NCI-H1048 (cell line): ENCODE measurements at places on chromosomes 12 and 14.

DNA sequence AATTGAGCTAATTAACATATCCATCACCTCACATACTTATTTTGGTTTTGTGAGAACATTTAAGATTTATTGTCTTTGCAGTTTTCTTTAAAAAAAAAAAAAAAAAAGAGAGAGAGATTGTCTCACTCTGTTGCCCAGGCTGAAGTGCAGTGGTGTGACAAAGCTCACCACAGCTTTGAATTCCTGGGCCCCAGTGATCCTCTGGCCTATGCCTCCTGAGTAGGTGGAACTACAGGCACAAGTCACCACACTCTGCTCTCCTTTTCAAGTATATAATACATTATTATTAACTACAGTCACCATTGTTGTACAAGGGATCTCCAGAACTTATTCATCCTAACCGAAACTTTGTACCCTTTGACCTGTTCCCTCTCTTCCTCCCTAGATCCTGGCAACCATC lies 64.0 kb downstream of the NUMB start:
- no peak for DNase-seq

DNA sequence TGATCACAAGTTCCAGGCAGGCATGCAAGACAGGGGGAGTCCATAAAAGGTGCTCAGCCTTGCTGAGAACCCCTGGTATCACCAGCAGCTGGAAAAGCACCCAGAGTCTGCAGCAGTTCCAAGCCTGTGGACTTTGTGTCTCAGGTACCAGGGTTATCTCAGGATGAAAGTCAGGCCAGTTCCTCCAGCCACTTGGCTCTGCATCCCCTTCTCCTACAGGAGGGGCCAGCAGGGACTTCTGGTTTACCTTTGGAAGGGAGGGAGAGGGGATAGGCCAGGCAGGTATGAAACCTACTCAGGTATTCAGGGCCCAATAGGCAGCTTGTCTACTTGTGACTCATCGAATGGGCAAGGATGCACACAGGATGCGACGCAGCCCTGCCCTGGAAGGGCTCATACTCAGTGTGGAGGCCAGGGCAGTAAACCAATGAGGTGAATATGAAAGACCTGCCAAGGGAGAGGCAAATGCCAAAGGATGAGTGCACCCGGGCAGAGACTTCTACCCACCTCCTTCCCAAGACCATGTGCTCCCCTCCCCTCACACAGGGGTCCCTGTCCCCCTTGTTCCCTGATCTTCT lies 148.2 kb downstream of the SLC38A6 start:
- DNase-seq, result no peak

DNA sequence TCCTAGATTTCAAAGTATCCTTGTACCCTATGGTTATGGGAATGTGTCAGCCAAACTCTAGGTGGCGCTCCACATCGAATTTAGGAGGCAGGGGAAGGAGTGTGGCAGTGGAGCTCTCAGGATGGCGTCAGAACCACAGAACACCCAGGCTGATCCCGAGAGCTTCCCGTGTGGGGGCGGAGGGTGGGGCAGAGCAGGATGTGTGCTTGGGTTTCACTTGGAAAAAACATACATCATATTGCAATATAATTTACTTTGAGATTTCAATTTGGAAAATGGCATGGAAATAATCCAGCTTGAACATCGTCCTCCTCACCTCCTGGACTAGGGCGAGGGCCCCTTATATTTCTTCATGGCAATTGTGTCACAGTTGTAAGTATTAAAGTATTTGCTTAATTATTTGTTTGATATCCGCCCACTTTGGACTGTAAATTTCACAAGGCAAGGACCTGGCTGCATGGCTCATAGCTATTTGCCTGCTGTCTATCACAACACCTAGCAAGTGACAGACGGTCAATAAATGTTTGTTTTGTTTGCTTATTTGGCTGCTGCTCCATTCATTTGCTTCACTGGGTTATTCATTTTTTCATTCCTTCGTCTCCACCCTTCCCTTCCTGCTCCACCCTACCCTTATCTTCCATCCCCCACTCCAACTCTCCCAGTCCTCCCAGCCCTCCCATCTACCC lies 221.5 kb upstream of the HMGA2 start:
- DNase-seq, result peak; percentile 29

DNA sequence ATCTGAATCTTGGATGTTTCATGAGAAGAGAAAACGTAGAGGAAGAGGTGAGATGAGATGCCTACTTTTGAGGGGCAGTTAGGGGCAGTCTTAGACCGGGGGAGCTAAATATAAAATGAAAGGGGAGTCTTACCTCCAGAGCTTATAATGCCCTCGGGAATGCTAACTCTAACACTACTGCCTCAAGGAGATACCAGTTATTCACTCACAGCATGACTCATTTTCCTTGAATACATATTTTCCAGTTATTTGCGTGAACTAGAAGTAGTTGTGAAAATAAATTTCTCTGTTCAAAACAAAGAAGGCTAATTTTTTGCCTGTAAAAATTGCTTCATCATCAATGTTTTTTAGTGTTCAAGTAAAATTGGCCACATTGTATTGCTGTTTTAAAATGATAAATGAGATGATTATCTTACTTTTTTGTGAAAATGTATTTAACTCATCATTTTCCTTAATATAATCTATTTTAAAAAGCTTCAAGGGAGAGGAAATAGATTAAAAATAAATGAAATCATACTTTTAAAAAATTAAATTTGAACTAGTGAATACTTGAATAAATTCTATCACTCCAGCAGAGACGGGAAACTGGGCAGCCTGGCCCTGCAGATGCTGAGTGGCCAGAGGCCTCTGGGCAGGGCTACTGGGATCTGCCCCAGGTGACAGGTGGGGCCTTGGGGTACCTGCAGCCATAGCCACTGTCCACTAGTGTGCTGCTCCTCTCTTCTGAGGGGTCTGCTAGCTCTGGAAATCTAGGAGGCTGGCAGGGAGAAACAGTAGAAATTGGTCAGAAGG lies 339.3 kb downstream of the EGLN3 start:
- DNase-seq, result no peak

GRCh38 chr12:103313894-103314293 lies 181.9 kb downstream of the C12orf42 start:
- no peak for DNase-seq

DNA sequence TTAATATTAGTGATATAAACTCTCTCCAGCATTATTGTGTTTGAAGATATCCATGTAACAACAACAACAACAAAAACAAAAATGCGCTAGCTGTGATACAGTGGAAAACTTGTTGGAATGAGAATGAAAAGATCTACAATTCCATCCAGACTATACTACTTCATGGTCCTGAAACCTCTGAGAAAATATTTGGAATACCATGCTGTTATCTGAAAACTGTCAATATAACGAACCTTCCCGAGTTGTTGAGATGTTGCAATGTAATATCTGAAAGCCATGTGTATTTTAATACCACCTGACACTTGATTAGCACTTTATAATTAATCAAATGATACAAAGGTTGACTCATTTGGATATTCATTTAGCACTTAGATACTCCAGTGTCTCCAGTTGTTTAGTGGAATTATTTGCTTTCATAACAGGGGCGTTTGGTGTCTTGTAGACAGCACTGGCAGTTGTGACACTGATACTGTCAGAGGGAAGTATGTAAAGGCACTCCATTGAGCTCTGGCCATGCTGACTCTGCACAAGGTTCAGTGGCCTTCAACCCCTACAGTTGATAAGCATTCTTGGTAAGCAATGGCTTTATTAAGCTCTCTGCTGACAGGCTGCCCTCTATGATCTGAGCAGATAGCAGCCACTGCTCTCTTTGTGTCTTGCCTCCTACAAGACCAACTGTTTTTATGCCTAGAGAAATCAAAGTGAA lies 447.1 kb upstream of the SEL1L start:
- DNase-seq, result no peak

- DNase-seq, result no peak
These were observed 154.3 kb upstream of the NPAS3 start for GRCh38 chr14:32784405-32784804.

DNA sequence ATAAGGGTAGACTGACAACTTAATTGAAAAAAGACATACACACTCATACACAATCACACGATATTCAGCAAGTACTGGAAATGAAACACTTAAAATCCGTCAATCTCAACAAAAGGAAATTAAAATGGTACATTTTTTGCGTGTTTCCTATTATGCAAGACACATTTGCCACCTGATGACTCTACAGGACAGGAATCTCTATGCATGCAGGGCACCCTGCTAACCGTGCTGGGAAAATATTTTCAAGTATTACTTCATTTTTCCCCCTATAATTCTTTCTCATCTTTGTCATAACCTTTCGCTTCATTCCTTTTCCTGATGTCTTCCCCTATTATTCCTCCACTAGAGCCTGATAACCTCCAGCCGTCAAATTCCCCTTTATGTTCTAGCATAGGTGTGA lies 150.2 kb downstream of the TMEM132D start:
- no peak for DNase-seq

DNA sequence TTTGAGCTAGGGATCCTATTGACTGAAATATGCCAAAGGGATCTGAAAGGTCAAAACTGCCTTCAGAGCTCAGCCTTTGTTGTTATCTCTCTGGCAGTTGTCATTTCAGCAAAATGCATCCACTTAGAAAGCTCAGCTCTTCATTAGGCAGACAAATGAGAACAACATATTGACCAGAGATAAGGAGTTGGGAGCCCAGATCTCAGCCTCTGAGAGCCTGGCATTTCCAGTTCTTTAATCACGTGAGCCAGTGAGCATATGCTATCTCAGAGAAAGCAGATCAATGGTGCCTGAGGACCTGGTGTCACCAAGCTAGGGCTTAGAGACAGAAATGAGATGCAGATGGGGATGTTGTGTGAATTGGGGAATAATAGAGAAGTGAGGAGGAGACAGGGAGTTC lies 101.1 kb downstream of the DAD1 start:
- no peak for DNase-seq

DNA sequence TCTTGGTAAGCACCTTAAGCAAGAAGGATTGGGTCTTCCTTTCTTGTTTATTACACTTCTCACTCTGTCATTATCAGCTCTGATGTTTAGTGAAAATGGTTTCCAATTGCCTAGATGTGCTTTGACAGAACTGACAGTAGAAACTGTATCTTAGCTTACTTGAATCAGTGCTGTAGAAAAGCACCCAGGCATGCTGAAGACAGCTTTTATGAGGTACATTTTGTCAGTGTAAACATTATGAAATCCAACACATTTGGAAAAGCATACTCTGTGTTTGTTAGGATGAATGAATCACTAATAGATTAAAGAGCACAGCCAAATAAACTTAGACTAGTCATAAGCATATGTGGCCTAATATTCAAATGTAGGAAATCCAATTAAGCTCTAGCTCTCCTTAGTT lies 290.2 kb upstream of the NPAS3 start:
- DNase-seq, result no peak

DNA sequence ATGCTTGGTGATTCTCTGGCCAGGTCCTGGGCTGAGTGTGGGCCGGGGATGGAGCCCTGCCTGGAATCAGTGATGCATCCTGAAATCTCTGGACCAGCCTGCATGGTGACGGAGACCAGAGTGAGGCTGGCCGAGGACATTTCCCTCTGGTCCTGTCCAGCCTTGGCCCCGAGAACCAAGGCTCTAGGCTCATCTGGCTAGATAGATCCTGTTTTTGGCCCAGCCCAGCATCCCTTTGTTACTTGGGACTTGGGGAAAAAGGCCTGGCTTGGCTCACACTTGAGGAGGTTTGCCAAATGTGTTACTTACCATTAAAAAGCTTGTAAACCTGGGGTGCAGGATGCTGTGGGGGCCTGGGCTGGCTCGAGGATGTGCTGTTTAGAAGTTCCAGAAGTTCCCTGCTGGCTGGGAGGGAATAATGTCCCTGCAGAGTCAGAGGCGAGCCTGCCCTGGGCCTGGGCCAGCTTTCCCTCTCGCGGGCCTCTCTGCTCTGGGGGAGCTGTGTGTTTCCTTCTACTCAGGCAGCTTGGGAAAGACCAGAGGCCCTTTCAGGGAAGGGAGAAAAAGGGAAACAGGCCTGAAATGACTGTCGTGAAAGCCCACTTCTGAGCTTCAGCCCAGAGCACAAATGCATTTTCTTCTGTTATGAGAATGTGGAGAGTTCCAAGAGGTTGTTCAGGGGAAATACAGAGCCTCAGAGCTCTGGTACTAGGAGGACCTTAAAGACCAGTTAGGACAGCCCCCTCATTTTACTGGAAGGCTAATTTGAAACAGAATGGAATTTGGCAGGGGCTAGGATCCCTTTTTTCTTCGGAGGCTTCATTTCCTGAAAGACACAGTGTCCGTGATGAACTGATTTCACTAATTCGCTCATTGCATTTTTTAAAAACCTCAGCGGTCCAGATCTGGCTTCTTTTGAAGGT lies 47.2 kb upstream of the CTDSP2 start:
- no peak for DNase-seq

- no peak for DNase-seq
These were observed 897 bp downstream of the SUDS3 start for GRCh38 chr12:118377021-118377883.

GRCh38 chr12:111298582-111299436 lies 70.1 kb downstream of the PHETA1 start:
- no peak for DNase-seq

- no peak for DNase-seq
These were observed 5.0 kb downstream of the TIGAR start for GRCh38 chr12:4325966-4326365.

GRCh38 chr14:99229654-99230207 lies 42.3 kb downstream of the BCL11B start:
- no peak for DNase-seq

- no peak for DNase-seq
These were observed 41.8 kb downstream of the VEZT start for GRCh38 chr12:95259368-95259767.

- no peak for DNase-seq
These were observed 3.7 kb upstream of the SIX1 start for GRCh38 chr14:60652674-60653651.

DNA sequence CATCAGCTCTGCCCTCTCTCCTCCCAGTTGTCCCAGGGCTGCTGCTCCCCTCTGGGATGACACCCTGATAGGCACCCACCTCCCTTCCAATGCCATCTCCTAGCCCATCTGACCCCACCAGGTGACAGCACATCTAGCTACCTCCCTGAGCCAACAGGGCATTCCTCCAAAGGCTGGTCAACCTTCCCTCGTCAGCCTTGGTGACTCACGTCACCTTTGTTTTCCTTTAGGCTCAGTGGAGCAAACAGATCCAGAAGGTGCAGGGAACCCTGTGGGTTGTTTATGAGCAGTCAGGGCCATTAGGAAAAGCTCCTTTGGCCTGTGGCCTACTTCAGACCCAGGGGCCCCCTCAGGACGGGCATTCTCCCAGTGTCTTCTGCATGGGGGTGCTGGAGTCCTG lies 32.4 kb downstream of the PIGH start:
- no peak for DNase-seq

DNA sequence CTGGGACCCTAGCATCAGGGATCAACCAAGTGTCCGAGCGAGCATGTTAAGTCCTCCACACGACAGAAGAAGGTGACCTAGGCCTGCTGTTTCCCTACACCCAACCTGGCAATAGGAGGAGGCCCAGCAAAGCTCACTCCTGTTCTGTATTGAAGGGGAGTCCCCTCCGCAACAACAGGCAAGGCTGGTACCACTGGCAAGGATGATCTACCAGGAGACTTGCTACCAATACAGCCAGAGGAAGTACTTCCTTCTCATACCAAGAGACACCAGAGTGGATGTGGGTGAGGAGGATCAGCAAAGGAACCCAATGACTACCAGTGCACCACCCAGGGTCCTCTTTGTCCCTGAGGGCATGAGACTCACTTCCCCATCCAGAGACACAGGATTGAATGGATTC lies 4.9 kb downstream of the KLRC1 start:
- DNase-seq, result no peak
